CD4-positive, alpha-beta T cell (primary cell): ENCODE measurements at places on chromosomes 7 and 10. TPM values are rescaled to one million over a fixed set of nuclear protein-coding genes. Genes with fewer than 3 reads are reported as not detected.

BTBD16 gene
- not detected for total RNA-seq

PON1 gene
- not detected for total RNA-seq

HOXA9 gene
- total RNA-seq: not detected

SRRM3 gene
- not detected for total RNA-seq

DNA sequence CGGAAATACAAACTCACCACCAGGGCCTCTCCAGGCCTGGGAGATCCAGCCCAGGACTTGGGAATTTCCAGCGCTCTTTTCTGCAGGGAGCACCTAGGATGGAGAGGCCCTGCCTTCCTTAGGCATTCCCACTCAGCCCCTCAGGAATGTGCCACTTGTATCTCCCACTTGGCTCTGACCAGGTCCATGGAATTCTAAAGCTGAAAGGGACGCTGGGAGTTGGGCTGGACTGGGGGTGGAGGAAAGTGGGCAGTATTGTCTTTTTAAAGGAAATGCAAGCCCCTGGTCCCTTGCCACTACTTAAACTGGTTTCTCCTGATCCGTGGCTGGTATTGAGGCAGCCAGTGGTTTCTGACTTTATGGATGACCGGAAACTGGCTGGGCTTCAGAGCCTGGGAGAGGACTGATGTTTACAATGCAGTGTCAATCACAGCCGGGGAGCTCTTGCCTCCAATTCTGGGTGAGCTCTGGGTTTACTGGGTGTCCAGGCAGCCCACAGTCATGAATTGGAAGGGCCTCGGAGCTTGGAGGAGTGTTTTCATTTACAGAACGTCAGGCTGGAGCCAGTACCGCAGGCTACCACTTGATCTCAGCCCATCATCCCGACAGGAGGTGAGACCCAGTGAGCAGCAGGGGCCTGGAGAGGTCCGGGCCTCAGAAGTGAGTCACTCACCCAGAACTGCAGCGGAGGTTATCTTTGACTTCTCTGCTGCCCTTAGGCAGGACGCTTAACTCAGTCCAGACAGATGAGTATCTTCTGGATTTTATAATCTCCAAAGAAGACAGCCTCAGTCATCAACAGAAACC, 27.3 kb downstream of the AGAP3 start:
- H3K36me3 ChIP-seq: no peaks in the 10 kb centered on the region
- peaks cover 45% of the 10 kb centered on the region for H3K4me1 ChIP-seq
- H3K27ac ChIP-seq: no peak overlapping the region
- DNase-seq: no peak

DNA sequence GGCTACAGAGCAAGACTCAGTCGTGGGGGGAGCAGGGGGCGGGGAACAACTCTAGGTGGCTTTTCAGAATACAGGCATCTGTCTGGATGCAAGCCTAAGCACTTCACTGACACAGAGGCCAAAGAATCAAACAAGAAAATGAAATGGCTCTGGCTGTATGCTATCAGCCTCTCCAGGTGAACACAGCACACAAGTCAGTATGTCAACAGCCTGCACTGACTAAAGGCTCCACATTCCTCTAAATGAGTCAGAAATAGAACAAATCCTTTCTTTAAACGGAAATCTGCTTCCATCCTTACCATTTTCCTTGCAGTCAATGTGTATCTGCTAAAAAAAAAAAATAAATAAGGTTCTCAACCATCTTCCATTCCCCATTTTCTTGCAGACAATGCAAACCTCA, 88.3 kb downstream of the ARMH3 start:
- H3K36me3 ChIP-seq: peaks cover 35% of the 10 kb centered on the region
- no peak for DNase-seq
- H3K4me3 ChIP-seq: no peak overlapping the region

DNA sequence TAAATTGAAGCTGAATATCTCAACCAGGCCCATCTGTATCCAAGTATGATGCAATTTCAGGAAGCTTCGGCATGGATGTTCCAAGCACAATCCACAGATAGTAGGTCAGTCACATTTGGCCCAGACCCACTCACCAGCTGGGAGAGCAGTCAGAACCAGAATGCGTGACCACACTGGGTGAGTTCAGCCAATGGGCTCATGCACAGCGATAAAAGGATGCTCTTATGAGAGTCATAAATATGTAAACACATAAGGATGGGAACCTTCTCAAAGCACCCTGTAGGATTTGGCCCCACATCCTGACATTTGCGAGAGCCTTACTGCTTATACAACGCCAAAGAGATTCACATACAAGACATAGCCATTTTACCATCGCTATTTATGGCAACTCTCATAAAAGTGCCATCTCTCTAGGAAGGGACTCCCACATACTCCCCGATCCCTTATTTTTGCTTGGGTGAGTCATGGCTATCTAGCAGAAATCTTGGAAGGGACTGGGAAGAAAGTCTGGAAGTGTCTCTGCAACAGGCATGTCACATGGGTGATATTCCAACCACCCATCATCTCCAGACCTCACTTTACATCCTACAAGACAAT, 3.0 kb downstream of the AFAP1L2 start:
- H3K27me3 ChIP-seq: peaks cover 58% of the 10 kb centered on the region
- no peak overlapping the region for H3K4me3 ChIP-seq
- H3K4me1 ChIP-seq: peaks cover 15% of the 10 kb centered on the region
- DNase-seq: no peak

GRCh38 chr10:60430836-60431597, 41.3 kb upstream of the ANK3 start:
- H3K27me3 ChIP-seq: no peaks in the 10 kb centered on the region
- DNase-seq: no peak
- no peaks in the 10 kb centered on the region for H3K4me1 ChIP-seq
- no peaks in the 10 kb centered on the region for H3K36me3 ChIP-seq
- H3K4me3 ChIP-seq: no peak overlapping the region
